ENCODE measurements at places on chromosomes 4 and X. TPM values are rescaled to one million over a fixed set of nuclear protein-coding genes. Genes with fewer than 3 reads are reported as not detected.

DNA sequence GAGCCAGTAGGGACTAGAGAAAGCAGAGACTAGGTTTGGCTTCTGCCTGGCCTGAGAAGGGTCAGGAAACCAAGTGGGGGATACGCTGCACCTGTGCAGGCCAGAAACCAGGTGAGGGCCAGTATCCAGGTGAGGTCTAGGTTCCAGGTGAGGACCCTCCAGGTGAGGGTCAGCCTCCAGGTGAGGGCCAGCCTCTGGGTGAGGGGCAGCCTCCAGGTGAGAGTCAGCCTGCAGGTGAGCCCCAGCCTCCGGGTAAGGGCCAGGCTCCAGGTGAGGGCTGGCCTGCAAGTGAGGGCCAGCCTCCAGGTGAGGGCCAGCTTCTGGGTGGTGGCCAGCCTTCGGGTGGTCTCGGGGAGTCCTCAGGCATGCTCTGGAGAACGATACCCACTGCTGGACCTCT is 238.8 kb downstream of the USP46 start:
- no peak overlapping the region for H3K4me3 ChIP-seq
- no peaks in the 10 kb centered on the region for H3K4me1 ChIP-seq
- no peak for DNase-seq
- no peaks in the 10 kb centered on the region for H3K36me3 ChIP-seq
- H3K27me3 ChIP-seq: no peaks in the 10 kb centered on the region

DNA sequence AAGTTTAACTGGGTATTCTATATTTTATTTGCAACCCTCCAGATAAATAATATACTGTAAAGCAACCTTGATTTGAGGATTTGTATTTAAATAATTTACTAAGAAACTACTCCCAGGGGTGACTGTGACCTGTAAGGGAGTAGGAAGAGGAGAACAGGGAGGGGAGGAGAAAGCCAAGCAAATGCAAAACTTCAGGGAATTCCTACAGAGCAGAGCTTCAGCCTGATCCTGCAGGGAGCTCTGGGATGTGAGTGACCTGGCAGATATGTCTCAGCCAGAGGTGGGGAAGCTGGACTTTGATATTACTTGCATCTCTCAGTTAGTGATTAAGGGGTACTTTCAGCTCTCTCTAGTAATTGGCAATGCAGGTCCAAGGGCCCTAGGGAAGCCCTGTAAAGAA is 302.0 kb downstream of the FRMPD4 start:
- no peak for DNase-seq
- H3K27me3 ChIP-seq: no peaks in the 10 kb centered on the region
- no peaks in the 10 kb centered on the region for H3K36me3 ChIP-seq
- no peaks in the 10 kb centered on the region for H3K4me1 ChIP-seq

DNA sequence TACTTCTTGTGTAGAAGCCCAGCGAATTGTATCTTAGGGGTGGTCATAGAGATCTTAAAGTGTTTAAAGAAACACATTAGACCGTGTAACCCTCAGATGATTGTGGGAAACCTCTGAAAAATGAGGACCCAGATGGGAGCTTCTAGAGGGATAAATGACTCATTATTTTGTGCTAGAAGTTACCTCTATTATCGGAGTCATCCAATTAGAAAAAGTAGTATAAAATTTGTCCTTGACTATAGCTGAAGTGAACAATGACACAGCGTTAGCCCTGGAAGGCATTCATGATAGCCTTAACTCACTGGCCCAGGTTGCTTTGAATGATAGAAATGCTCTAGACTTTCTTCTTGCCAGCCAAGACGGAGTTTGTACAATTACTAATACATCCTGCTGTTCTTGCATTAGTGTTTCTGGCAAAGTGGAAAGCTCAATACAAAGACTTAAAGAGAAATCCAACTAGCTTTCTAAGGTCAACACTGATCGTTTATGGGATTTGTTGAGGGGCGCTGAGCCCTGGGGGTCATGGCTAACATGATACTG is 178.9 kb upstream of the VEGFC start:
- no peaks in the 10 kb centered on the region for H3K27me3 ChIP-seq
- no peak overlapping the region for H3K4me3 ChIP-seq
- no peak overlapping the region for H3K27ac ChIP-seq
- H3K36me3 ChIP-seq: no peaks in the 10 kb centered on the region
- DNase-seq: no peak

CCDC120 gene
- 1.2 TPM for total RNA-seq
